ENCODE measurements at places on chromosomes 2 and 18.

DNA sequence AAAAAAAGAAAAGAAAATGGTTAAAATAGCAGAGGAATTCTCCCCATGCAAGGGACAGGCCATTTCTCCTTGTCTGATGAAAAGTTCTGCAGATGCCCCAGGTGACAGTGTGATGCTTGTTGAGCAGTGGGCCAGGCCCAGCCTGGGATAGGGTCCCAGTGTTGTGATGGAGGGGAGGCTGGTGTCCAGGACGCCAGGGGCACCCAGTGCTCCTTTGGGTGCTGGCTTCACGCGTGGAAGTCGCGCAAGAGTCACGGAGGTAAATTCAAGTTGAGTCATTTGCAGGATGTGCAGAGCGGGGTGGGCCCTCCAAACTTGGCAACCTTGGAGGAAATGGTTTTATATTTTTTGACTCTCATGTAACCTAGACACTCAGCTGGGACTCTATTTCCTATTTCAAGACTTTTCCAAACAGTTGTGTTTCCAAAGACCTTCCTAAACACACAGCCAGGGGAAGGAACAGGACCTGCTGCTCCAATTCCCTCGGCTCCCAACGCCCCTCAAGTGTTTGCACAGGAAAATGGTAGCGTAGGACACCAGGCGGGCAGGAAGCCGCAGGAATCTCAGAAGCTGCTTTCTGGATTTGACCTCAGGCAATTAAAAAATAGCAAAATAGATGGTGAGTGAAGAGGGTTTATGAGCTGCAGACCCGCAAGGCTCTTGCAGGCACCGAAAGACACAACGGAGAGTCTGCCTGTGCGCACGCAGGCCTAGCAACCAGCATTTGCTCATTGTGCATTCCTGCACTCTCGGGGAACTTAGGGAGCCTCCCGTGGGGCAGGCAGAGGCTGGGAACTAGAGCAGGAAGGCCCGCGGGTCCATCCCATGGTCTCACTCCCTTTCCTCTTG is 107.1 kb upstream of the ODC1 start:
- no peak for DNase-seq

GRCh38 chr2:164896226-164896625 is 54.6 kb upstream of the COBLL1 start:
- no peak for DNase-seq

DNA sequence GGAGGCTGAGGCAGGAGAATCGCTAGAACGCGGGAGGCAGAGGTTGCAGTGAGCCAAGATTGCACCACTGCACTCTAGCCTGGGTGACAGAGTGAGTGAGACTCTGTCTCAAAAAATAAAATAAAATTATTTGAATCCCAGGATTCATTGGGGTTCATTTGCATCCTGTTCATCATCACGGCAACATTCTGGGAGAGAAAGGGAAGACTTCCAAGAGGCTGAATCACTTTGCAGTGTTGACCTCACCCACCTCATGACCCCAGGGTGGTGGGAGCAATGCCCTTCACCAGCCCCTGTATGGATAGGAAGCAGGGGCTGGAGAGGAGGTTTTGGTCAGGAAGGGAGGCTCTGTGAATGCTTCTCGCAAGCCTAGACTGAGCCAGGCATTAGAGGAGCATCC is 195.6 kb downstream of the CTIF start:
- DNase-seq: no peak

DNA sequence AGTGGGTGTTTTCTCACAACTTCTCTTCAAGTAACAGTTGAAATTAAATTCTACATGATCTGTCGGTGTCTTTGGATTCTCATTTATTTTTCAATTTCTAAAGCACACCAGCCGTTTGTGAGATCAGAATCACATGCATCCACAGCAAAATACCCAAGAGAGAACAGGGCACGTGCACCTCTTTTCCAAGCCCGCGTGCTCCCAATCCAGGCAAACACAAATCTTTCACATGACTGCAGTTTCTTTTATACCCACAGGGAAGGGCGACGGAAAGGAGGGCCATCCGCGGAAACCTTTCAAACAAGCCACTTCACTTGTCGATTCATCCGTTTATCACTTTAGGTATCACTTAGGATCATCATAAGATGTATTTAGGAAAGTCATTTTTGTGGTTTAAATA is 13.0 kb upstream of the DAPL1 start:
- no peak for DNase-seq

- no peak for DNase-seq
Measured at GRCh38 chr18:58355243-58355642, 273.6 kb downstream of the ALPK2 start.

DNA sequence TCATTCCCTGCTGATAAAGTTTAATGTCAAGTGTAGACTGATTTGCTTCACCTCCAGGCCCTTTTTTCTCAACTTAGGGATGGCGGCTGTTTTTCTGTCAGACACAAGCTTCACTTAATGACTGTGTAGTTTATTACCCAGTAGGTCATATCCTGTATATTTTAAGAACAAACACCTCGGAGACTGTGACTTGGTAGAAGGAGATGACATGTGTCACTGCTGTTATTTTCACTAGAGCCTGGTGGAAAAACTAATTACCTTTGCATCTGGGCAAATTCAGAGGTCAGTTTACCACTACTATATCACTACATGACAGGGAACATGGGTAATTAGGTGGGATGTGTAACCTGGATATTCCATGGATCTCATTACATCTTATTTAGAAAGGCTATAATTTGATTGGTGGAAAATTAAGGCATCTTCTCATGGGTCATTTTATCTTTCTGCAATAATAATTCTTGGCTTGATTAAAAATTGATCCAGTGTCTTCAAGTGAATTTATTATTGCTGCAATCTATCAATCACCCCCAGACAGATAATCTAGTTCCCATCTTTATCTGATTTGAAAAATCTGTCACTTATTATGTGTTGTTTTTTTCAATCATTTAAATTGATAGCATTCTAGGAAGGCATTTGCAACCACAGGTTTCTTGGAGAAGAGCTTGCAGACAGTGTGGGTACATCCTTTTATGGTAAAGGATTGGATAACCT is 353.8 kb upstream of the SPRED2 start:
- DNase-seq: no peak

GRCh38 chr18:79887181-79888000 is 64.1 kb downstream of the SLC66A2 start:
- DNase-seq: no peak

Measured in activated effector memory CD4-positive, alpha-beta T cell treated with Interleukin-2 at 50 U/mL for 16 hours (primary cell).